ENCODE measurements at places on chromosomes 3 and 15.
A peak's percentile ranks its signal among the peaks of the same experiment; 100 is the strongest.

DNA sequence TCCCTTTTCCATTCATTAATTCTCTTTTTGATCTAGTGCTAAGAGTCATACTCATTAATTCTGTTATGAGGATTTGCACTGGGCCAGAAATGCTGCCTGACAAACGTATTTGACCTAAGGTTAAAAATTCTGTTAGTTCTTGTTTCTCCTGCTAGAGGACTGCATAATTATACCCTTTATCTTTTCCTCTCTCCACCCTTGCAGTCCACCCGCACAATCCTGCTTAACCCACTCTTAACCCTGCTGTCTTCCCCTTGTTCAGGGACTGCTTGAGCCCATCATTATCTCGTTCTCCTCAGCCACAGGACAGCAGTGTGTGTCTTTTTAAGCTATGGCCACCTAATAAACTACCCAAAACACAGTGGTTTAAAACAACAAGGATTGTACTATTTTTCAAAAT, 31.1 kb upstream of the DYNC1LI1 start:
- DNase-seq, result no peak
- H3K4me1 ChIP-seq, result no peaks in the 10 kb centered on the region
- H3K27ac ChIP-seq, result no peak overlapping the region
- H3K36me3 ChIP-seq, result no peaks in the 10 kb centered on the region
- H3K4me3 ChIP-seq, result no peak overlapping the region

GRCh38 chr3:23115171-23115877, 87.8 kb upstream of the UBE2E2 start:
- H3K27me3 ChIP-seq, result no peaks in the 10 kb centered on the region
- H3K4me3 ChIP-seq, result no peak overlapping the region
- DNase-seq, result no peak
- H3K27ac ChIP-seq, result no peak overlapping the region
- no peaks in the 10 kb centered on the region for H3K36me3 ChIP-seq

DNA sequence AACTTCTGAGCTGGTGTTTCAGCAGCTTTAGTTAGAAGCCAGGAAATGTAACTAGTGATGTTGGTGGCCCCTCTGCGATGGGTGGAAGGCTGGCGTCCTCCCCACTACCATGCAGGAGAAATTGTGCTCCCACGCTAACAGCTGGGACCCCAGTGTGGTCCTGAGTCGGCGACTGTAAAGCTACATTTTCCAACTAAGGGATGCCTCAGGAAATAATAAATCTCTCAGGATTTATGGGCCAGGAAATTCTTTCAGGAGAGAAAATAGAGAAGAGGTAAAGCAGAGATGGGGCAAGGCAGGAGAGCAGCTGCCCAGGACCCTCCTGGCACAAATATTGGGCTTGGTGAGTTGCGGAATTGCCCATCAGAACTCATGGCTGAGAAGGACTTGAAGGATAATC, 186.9 kb downstream of the OPA1 start:
- no peak for DNase-seq
- H3K27ac ChIP-seq, result no peak overlapping the region
- H3K27me3 ChIP-seq, result peaks cover 37% of the 10 kb centered on the region
- no peaks in the 10 kb centered on the region for H3K36me3 ChIP-seq
- peaks cover 33% of the 10 kb centered on the region for H3K4me1 ChIP-seq
- H3K4me3 ChIP-seq, result no peak overlapping the region

GRCh38 chr3:171168086-171168485, 141.6 kb upstream of the SLC2A2 start:
- no peaks in the 10 kb centered on the region for H3K4me1 ChIP-seq
- H3K36me3 ChIP-seq, result no peaks in the 10 kb centered on the region
- H3K27me3 ChIP-seq, result no peaks in the 10 kb centered on the region
- no peak overlapping the region for H3K4me3 ChIP-seq
- peak; percentile 79 for DNase-seq
- H3K27ac ChIP-seq, result no peak overlapping the region

DNA sequence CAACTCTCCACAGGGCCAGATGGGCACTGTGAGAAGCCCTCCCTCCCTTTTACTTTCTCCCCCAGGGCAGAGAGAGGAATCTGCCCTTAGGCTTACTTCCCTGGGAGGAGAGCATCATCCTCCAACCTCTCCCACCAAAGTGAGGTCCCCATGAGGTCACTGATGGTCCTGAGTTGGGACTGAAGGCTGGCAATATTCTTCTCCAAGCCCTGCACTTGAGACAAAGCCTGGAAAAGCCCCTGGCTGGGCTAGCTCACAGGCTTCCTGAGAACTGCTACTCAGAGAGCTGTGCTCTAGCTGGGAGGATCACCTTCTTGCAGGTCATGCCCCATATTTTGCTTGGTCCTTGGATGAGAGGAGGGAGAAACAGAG, 110.0 kb upstream of the MEF2A start:
- no peaks in the 10 kb centered on the region for H3K36me3 ChIP-seq
- H3K27ac ChIP-seq, result peak overlapping the region; percentile 90
- H3K4me1 ChIP-seq, result peaks cover 41% of the 10 kb centered on the region
- H3K27me3 ChIP-seq, result no peaks in the 10 kb centered on the region

- peaks cover 17% of the 10 kb centered on the region for H3K4me1 ChIP-seq
- H3K4me3 ChIP-seq, result no peak overlapping the region
- DNase-seq, result no peak
These were observed 41.4 kb upstream of the USP3 start for GRCh38 chr15:63463036-63463435.

DNA sequence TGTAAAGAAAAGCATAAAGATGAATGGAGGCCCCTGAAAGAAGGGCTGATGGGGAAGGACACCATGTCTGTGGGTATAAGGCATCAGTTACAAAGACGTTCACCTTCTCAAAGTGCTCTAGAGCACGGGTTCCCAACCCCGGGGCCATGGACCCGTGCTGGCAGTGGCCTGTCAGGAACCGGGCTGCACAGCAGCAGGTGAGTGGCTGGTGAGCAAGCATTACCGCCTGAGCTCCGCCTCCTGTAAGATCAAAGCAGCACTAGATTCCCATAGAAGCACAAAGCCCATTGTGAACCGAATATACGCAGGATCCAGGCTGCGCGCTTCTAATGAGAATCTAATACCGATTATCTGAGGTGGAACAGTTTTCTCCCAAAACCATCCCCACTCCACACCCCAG, 25.7 kb downstream of the MYO1E start:
- H3K36me3 ChIP-seq, result no peaks in the 10 kb centered on the region
- no peaks in the 10 kb centered on the region for H3K27me3 ChIP-seq
- DNase-seq, result no peak
- H3K27ac ChIP-seq, result no peak overlapping the region
- no peak overlapping the region for H3K4me3 ChIP-seq

GRCh38 chr3:27590437-27591298, 106.5 kb upstream of the SLC4A7 start:
- H3K27me3 ChIP-seq, result no peaks in the 10 kb centered on the region
- peak overlapping the region; percentile 79 for H3K27ac ChIP-seq

DNA sequence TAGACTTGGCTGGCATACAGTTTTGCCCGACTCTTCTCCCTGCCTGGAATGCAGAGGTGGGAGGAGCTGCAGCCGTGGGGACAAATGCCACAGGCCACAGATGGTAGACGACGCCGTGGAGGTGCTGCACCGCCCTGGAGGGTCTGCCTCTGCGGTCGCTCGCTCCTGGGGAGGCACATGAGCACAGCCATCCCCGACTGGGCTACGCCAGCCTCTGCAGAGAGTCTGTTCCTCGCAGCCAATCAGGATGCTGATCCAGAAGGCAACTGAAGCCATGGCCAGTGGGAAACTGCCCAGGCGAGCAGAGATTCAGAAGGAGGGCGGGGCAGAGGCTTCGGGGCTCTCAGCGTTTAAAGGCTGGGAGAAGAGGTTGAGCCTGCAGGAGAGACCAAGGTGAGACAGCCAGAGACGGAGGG, 11.9 kb upstream of the LRRC15 start:
- H3K27ac ChIP-seq, result no peak overlapping the region
- no peak overlapping the region for H3K4me3 ChIP-seq
- H3K4me1 ChIP-seq, result no peaks in the 10 kb centered on the region
- peaks cover 30% of the 10 kb centered on the region for H3K27me3 ChIP-seq
- H3K36me3 ChIP-seq, result no peaks in the 10 kb centered on the region
- DNase-seq, result peak; percentile 9

- H3K27ac ChIP-seq, result no peak overlapping the region
- no peaks in the 10 kb centered on the region for H3K36me3 ChIP-seq
- no peaks in the 10 kb centered on the region for H3K27me3 ChIP-seq
- H3K4me3 ChIP-seq, result no peak overlapping the region
- H3K4me1 ChIP-seq, result peaks cover 6% of the 10 kb centered on the region
- DNase-seq, result peak; percentile 2
These were observed 1.2 kb upstream of the HGD start for GRCh38 chr3:120683213-120683612.

GRCh38 chr3:48970586-48970985, 19.5 kb upstream of the P4HTM start:
- H3K4me1 ChIP-seq, result no peaks in the 10 kb centered on the region
- H3K27me3 ChIP-seq, result no peaks in the 10 kb centered on the region
- H3K4me3 ChIP-seq, result no peak overlapping the region
- H3K27ac ChIP-seq, result no peak overlapping the region
- DNase-seq, result no peak

GRCh38 chr3:124584552-124585391, 145.5 kb upstream of the UMPS start:
- no peaks in the 10 kb centered on the region for H3K27me3 ChIP-seq
- peak; percentile 51 for DNase-seq
- no peak overlapping the region for H3K27ac ChIP-seq
- H3K4me1 ChIP-seq, result peaks cover 21% of the 10 kb centered on the region
- H3K4me3 ChIP-seq, result peak overlapping the region; percentile 63

DNA sequence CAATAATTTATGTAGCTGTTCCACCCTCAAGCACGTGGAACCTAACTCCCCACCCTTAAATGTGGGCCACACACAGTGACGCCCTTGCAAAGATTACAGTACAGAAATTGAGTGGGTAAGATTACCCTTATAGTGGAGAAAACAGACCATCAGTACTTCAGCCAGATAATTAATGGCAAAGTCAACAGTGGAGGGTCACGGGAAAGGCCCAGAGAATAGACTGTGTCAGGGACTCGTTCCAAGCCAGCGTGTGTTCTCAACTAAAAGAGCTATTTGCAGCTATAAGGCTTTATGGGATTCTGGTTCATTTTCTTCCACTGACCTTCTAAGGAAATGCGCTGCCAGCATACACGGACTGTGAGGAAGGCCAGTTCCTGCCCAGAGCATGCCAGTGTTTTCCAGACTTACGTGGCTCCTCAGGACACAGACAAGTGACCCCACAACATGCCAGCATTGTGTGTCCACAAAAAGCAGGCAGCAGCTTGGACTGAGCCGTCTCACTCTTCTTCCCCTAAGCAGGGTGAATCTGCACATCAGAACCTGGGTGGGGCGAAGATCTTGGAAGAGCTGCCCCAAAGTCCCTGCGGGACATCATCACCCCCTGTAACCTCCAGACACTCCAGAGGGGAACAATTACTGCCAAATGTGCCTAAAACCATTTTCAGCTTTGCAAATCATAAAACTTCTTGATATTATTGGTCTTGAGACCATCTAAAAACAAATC, 428.5 kb downstream of the OCA2 start:
- no peaks in the 10 kb centered on the region for H3K27me3 ChIP-seq
- no peaks in the 10 kb centered on the region for H3K36me3 ChIP-seq
- H3K4me3 ChIP-seq, result no peak overlapping the region
- no peak overlapping the region for H3K27ac ChIP-seq
- DNase-seq, result no peak

DNA sequence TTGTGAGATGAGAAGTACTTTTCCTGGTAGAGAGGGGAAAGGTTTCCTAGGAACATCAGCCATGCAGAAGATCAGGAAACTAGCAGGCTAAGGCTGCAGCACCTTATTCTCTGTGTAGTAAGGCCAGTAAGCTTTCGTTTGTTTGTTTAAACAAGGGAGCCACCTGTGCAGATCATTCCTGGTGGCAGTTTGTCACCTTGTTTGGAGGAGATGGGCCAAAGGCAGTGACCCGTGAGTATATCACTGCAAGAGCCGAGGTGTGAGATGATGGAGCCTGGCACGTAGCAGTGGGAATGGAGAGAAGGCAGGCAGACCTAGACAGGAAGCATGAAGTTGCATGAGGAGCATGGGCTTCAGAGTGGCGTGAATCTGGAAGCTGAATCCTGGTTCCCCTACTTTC, 19.6 kb downstream of the ATG7 start:
- no peaks in the 10 kb centered on the region for H3K27me3 ChIP-seq
- peaks cover 51% of the 10 kb centered on the region for H3K4me1 ChIP-seq
- no peak for DNase-seq
- no peak overlapping the region for H3K4me3 ChIP-seq
- H3K27ac ChIP-seq, result peak overlapping the region; percentile 74

- H3K4me1 ChIP-seq, result peaks cover 7% of the 10 kb centered on the region
- DNase-seq, result no peak
- no peak overlapping the region for H3K4me3 ChIP-seq
- no peaks in the 10 kb centered on the region for H3K27me3 ChIP-seq
- no peak overlapping the region for H3K27ac ChIP-seq
- H3K36me3 ChIP-seq, result peaks cover 12% of the 10 kb centered on the region
These were observed 2.6 kb downstream of the CLPX start for GRCh38 chr15:65182538-65182937.

DNA sequence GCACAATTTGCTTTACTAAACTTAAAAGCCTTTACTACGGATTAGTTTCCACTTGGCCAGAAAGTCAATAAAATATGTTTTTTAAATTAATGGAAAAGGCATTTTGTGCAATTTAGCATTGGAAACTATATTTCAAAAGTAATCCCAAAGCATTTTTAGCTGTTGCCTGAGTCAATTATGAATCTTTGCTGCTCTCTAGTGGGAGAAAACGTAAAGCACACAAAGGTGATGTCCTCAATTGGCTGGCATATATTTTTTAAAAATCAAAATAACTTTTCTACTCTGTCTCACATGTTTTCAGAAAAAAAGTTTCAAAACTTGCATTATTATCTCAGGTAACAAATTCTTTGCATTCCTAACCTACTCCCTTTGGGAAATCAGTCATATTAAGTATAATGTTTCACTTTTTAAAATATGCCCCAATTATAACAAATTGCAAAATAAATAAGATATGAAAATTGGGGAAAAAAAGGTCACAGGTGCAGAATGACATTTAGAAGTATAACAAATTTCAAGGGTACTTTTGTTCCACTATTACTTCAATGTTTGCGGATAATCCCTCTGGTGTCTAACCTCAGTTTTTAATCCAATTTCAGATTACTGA, 47.2 kb upstream of the TEX55 start:
- no peak overlapping the region for H3K27ac ChIP-seq
- no peaks in the 10 kb centered on the region for H3K4me1 ChIP-seq
- no peaks in the 10 kb centered on the region for H3K36me3 ChIP-seq
- H3K4me3 ChIP-seq, result no peak overlapping the region
- peak; percentile 7 for DNase-seq

Measured in astrocyte (in vitro differentiated cells and primary cell).